NCI-H2081 treated with DMSO at 0.1 percent for 48 hours (cell line): ENCODE measurements at places on chromosomes 5 and 9.

DNA sequence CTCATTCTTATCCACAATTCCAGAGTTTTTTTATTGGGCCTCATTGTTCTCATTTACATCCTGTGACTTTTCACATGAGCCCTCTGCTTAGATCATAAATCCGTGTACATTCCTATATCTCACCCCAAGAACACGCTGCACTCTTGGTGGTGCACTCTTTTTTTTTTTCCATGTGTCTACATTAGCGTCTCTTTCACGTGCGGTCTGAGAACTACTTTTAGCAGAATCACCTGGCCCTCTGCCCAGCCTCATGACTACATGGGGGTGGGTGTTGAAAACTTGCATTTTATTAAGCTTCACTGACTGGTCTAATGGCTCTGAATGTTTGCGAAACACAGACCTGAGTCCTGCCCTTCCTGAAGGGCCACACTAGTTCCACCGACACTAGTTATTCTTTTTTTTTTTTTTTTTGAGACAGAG lies 18.6 kb downstream of the C9orf57 start:
- no peak for DNase-seq

- no peak for DNase-seq
These were observed 57.0 kb downstream of the SHB start for GRCh38 chr9:38011991-38012390.

DNA sequence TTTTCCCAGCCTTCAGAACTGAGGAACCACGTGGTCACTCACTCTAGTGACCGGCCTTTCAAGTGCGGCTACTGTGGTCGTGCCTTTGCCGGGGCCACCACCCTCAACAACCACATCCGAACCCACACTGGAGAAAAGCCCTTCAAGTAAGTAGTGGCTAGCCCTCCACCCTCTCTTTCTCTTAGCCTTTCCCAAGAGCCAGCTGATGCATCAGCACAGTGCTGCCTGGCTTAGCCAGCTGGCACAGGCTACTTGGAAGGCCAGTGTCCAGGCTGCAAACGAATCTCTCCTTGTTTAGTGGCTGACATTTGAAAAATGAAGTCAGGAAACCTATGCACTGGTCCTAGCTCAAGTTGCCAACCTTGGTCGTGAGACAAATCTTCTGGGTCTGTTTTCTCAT lies 91.1 kb downstream of the PRDM6 start:
- DNase-seq = no peak

DNA sequence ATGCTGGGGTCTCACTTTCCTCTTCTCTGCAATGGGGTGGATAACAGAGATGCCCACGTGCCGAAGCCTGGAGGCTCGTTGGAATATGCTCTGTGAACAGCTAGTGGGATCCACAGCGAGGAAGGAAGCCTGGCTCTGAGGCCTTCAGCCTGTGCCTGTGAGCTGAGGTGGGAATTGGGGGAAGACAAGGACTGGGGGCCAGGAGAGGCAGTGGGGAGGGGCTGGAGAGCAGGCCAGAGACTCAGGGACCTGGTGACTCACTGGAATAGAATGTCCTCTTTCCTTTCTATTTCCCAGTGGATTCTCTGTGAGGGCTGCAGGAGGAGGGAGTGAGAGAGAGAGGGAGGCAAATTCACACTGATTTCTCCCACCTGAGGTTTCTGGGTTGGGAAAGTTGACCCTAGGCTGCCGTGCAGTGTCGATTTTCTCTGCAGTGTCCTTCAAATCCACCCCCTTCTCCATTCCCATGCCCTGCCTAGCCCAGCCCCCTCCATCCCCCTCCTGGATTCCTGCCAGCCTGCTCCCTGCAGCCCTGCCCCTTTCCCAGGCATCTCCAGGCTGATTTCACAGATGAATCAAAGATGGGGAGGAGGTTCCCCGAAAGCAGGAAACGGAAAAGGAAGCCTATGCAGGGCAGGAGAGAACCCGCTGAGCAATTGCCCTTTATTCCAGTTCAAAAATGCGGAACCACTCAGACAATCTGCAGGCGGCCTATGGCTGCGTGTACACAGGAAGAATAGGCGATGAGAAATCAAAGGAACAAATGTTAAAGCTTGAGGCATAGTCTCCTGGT lies 1.4 kb upstream of the SPAAR start:
- DNase-seq = no peak
